ENCODE measurements at places on chromosomes 16 and 17.

- DNase-seq = no peak
These were observed 37.7 kb upstream of the ABCA6 start for GRCh38 chr17:69179227-69179952.

GRCh38 chr16:52634528-52634927, 87.6 kb upstream of the TOX3 start:
- no peak for DNase-seq

GRCh38 chr17:81371910-81372760, 23.1 kb upstream of the BAHCC1 start:
- DNase-seq = no peak

GRCh38 chr17:7060165-7060891, 16.4 kb upstream of the SLC16A11 start:
- DNase-seq = no peak

DNA sequence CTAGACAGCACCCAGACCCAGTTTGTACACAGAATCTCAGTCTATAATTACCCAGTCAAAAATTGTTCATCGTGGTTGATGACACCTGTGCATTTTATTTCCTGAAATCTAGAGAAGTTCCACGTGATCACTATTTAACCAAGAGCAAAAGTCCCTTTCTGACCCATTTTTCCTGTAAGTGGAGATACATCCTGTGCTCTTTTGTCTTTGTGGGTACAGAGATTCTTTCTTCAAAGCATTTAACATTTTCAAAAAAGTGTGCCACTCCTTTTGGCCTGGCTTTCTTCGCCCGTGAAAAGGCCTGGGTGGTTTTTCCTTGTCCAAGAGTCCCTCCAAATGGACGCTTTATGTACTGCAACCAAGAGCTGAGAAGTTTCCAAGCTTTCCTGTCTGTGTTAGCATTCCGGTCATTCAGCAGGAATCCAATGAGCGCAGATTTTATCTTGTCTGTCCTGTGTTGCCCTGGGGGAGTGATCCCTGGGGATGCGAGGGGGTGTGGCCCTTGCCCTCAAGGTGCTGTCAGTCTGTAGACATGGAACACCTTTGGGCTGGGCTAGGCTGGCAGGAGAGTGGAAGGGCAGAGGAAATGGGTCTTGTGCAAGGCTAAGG, 161.1 kb upstream of the CACNG5 start:
- DNase-seq = peak; percentile 50

DNA sequence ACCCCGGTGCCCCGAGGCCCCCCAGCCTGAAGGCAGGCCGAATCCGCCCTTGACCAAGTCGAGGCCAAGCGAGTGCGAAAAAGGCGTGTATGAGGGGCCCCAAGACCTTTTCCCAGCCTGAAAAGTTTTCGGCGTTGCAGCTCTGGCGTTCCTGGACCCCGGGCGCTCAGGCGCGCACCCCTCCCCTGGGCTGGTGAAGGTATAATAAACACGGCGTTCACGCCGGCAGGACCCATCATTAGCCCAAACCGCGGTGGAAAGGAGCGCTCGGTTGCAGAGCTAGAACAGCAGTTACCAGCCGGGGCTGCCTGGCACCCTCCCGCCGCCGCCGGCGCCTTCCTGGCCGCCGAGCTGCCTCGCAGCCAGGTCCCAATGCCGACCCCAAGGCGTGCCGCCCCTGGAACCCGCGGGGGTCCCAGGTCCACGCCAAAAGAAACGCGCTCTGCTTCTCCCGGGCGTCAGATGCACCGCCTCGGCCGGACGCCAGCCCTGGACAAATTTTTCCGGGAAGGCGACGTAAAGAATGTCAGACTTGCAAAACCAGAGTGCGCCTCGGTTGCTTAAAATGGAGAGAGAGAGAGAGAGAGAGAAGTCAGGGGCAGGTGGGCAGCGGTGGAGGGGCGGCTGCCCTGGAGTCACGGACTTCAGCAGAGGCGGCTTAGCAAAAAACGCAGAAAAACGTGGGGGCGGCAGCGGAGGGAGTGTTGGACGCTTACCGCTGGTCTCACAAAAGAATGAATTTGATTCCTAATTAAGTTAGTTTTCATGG, 11.5 kb upstream of the FOXF1 start:
- DNase-seq = no peak

DNA sequence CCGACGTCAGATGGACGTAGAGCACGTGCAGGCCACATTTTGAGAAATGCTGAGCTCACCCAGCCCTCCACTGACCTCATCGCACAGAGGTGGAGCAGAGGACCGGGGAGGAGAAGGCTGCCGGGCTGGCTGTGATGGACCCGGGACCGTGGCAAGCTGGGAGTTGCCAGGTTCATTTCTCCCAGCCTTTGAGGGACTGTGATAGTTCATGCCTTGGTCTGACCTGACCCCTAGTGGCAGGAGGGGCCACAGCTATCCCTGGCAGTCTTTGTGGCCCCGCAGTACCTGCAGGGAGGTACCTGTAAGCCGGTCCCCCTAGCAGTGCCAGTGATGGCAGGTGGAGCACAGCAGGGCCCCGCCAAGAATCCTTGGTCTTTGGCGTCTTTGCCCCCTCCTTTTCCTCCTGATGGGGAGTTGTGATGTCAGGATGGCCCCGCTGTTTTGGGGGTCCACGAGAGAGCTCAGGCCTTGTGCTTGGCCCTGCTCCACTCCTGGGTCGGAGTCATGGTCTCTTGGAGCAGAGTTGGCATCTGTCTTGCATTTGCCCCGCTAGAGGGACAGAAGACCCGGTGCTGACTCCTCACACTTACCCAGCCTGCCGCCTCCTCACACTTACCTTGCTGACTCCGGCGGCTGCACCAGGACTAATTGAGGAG, 50.4 kb downstream of the OR1D5 start:
- DNase-seq = peak; percentile 52

DNA sequence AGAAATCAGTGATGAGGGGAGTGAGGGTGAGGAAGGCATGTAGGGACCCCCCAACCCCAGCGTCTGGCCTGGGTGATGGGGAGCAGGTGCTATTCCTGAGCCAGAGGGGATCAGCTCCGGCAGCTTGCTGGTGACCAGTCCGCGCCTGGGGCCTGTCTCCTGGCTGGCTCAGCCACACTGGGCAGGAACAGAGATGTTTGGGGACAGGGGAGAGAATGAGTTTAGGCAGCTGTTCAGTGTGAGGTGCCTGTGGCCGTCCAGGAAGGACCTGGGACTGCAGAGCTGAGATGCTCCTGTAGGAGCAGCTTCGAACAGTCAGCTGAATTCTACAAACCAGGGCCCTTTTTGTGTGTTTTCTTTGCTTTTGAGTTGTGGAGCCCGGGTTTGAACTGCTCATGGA, 23.2 kb upstream of the SPNS2 start:
- no peak for DNase-seq

DNA sequence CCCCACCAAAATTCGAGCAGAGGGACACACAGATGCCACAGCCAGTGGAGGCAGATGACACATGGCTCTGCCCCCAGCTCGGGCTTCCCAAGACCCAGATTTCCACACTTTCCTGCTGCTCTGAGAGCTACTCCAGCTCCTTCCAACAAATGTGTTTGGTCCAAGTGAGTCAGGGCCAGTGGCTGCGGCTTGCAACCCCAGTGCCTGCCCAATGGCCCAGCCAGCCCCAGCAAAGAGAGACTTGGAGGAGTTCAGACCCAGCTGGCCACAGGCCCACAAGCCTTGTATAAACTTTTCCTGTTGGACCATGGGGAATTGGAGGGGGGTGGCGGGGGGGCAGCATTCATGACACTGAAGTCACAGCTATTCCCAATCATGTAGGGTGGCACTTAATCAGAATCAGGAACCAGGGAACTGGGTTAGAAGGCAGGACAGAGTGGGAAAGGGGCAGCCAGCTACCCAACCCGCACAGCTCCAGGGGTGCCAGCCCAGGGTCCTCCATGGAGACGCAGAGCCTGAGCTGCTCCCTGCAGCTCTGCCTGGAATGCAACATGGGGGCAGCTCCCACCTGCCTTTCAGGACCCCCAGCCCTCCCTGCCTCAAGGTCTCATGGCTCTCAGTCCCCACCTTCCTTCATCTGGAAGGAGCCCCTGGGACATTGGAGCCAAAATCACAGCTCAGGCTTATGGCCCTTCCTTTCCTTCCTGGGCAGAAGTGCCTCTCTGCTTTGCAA, 17.5 kb upstream of the C16orf78 start:
- no peak for DNase-seq

GRCh38 chr16:23962001-23962400, 126.2 kb downstream of the PRKCB start:
- no peak for DNase-seq

- no peak for DNase-seq
These were observed 20.9 kb downstream of the GAN start for GRCh38 chr16:81335669-81336068.

DNA sequence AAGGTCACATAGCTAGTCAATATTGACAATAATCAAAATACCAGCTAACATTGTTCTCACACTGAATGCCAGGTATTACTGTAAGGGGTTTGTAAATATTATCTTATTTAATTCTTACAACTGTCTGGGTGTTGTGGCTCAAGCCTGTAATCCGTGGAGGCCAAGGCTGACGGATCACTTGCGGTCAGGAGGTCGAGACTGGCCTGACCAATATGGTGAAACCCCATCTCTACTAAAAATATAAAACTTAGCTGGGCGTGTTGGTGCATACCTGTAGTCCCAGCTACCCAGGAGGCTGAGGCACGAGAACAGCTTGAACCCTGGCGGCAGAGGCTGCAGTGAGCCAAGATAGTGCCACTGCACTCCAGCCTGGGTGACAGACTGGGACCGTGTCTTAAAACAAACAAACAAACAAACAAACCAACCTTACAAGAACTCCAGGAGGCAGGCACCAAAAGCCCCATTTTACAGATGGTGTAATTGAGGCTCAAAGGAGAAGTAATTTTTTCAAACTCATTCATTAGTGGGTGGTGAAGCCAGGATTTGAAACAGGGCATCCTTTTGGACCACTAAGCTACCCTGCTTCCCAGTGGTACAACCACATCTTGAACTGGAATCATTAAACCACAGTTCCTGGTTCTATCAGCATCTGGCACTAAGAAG, 104.3 kb downstream of the XYLT1 start:
- DNase-seq = no peak

DNA sequence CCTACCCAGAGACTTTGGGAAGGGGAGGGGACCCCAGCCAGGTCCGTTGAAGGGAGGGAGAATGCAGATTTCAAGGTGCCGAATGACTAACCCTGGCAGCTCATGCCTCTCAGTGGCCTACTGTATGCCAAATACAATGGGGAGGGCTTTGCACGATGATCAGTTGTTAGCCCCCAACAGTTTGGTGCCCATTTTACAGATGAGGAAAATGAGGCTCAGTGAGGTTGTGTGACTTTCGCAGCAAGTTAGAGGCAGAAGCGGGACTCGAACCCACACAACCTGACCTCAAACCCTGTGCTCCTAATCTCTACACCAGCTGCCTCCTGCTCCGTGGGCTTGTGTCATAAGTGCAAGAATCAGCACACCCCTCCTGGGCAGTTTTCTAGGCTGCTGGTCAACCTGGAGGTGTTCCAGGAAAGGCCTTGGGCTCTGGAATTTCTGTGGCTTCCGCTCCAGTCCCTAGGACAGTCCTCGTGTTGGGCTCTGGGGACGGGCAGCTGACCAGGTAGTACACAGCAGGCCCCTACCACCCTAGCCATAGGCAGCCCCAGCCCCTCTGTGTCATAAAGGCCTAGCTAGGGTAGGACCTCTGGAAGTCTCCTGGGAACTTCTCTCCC, 11.9 kb upstream of the NAGPA start:
- DNase-seq = no peak

DNA sequence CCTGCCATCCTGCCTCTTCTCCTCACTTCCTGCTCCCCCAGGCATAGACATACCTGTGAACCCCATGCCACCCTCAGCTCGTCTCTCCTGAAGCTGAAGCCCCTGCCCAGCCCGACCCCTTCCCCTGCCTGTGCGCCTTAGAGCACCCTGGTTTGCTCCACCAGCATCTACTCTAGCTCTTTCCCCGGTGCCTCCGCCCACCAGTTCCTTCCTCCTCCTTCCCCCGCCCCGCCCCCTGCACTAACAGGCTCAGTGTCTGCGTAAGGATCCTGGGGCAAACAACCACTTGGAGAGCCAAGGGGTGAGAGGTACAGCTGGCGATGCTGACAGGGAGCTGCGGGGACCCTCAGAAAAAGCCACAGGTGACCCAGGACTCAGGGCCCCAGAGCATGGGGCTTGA, 1.9 kb downstream of the GPR142 start:
- DNase-seq = peak; percentile 76

GRCh38 chr17:5418858-5419355, 555 bp downstream of the NUP88 start:
- peak; percentile 69 for DNase-seq

GRCh38 chr16:75239542-75240122, 11.8 kb downstream of the BCAR1 start:
- DNase-seq = no peak

DNA sequence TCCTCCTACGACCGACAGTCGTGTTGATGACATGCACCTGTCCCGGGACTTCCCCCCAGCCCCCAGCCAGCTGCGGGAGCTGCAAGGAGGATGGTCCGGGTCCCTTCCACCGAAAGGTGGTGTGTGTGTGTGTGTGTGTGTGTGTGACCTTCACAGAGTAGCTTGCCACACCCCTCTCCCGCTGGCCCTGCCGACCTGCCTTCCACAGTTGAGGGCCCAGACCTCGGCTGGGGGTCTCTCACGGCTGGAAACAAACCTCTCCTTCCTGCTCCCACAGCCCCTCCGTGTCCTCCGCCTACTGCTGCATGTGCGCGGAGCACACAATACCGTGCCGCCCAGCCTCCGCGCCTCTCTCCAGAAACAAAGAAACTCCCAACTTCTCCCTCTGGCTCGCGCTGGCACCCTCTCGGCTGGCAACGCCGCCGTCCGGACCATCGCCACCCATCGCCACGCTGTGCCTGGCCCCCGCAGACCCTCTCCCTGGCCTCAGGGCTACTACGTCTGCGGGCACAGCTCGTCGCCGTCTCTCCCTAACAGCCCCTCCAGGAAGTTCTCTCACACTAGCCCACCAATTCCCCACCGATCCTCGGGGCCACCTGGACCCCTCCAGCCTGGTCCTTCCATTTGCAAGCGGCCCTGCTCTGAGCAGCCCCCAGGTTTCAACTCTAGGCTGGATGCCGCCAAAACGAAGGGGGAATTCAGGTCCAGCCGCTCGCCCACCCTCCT, 81.2 kb downstream of the TIMM22 start:
- no peak for DNase-seq

- no peak for DNase-seq
These were observed 88.5 kb downstream of the CMIP start for GRCh38 chr16:81533175-81533507.

GRCh38 chr16:54987081-54987480, 56.4 kb downstream of the IRX5 start:
- no peak for DNase-seq

Measured in activated CD4-positive, alpha-beta memory T cell treated with anti-CD3 and anti-CD28 coated beads, Interleukin-2, amount 10 ng/mL, durations not matched to agents 7 days and 5 days (primary cell).